ENCODE measurements at places on chromosomes 12 and 14.

- DNase-seq, result no peak
These were observed 164.2 kb downstream of the NDUFA12 start for GRCh38 chr12:94839347-94839746.

DNA sequence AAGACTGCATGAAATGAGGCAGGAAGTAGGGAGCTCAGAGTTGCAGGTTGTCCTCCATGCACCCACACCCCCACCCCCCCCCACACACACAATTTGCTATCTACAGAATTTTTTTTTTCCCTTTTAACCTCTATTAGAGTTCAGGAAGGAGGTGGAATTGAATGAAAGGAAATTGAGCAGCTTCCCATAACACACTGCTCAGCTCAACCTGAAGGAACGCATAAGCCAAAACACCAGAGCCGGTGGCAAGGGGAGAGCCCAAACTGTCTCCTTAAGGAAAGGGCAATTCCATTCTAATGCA, 74.1 kb downstream of the NUAK1 start:
- DNase-seq, result no peak

DNA sequence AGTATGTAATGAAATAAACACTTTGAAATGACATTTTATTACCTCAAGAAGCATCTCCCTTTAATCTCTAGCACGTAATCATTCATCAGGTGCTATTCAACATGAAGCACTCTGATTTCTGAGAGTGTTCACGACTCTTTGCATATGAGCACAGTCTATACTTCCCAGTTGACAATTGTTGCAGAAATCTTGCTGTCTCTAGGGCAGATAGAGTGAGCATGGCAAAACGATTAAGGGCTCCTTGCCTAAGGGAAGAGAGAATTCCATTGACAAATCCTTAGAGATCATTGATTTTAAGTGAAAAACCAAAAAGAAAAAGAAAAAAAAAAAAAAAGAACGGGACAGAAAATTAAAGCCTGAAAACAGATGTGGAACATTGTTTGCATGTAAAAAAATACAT, 107.6 kb downstream of the C12orf50 start:
- DNase-seq, result no peak

DNA sequence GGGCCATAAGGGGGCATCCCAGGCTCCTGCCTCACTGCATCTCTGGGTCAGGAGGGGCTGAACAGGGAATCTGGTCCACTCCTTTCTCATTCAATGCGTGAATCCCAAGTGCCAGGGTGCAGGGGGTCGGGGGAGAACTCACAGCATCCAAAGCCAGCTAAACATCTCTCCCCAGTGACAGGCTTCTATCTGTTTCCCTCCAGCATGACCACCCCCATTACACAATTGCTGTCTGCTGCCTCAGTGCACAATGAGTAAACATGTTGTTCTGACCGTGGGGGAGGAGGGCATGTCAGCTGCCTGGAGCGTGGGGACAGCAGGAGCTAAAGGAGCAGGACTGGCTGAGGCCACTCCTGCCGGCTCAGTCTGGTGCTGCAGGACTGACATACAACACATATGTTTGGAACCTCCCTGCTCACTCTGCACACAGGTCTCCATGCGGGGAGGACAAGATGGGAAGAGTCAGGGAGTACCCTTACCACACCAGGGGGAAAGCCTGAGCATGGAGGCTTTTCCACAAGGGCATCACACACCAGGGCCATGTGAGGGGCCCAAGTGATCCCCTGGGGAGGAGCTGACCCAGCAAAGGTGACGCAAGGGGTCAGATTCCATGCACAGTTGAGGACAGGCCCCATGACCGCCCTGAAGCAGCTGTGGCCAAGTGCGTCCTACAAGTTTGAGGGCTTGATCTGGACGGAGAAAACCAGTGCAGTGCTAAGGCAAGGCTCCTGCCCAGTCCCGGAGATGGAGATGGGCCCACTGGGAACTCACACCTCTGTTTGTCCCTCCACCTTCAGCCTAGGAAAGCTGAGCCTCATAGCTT, 1.4 kb downstream of the TNS2 start:
- DNase-seq, result no peak

DNA sequence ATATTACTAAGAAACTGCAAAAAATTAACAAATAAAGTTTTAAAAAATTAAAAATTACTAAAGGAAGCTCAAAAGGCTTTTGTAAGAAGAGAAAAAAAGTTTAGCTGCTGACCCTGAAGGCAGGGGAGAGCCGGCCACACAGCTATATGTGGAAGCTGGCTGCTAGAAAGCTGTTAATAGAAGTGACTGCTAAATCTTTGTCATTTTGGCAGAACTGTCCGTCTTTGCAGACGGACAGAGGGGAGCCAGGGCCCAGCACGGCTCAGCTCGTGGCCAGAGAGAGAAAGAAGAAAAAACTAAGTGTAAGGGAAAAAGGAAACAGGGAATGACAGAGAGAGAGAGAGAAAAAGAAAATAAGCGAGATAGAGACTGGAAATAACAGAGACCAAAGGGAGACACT, 27.9 kb downstream of the PRMT8 start:
- no peak for DNase-seq

- DNase-seq, result no peak
These were observed 15.9 kb downstream of the EIF5 start for GRCh38 chr14:103349982-103350381.

DNA sequence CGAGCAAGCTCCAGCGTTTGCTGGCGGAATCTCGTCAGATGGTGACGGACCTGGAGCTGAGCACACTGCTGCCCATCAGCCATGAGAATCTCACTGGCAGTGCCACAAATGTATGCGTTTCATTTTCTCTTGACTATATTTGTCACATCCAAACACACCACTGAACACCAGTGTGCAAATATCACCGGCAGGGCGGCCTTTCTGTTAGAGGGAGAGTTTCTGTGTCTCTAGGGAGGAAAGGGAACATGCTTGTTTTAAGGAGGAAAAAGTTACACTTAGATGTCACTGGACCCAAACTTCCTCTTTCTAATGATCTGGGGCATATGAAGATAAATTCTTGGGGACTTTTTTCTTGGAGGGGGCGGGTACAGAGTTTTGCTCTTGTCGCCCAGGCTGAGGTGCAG, 21.9 kb upstream of the HIP1R start:
- no peak for DNase-seq

GRCh38 chr12:94384030-94384429, 75.6 kb downstream of the CEP83 start:
- no peak for DNase-seq

DNA sequence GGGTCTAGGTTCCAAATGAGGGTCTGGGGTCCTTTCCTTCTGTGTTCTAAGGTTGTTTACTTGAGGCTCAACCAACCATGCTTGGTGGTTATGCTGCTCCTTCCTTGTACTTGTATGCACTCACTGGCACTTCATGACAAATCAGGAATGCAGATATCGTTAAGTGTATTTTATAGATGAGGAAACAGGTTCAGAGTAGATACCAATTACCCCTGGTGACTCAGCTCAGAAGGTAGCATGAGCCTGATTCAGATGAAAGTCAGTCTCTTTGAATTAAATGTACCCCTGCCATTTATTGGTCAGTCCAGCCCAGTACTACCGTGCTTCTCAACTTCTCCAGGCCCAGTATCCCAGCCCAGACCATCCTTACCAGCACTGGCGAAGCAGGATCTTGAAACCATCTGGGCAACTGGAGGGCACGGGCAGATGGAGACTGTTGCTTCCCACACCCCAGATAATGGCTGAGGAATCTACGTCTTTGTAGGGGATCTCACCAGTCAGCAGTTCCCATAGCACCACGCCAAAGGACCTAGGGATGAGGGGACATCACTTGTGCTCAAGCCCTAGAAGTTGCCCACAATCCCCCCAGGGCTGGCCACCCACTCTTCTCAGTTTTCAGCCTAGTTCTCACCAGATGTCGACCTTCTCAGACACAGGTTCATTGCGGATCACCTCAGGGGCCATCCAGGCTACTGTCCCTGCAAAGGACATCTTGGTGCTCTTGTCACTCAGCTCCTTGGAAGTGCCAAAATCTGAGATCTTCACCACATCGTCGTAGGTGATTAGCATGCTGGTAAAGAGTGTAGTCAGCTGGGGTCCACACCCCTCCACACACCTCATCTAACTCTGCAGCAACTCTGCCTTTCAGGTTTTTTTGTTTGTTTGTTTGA, 14.3 kb downstream of the MAP3K12 start:
- DNase-seq, result no peak

GRCh38 chr12:123873793-123874192, 98.8 kb downstream of the CCDC92 start:
- DNase-seq, result no peak

DNA sequence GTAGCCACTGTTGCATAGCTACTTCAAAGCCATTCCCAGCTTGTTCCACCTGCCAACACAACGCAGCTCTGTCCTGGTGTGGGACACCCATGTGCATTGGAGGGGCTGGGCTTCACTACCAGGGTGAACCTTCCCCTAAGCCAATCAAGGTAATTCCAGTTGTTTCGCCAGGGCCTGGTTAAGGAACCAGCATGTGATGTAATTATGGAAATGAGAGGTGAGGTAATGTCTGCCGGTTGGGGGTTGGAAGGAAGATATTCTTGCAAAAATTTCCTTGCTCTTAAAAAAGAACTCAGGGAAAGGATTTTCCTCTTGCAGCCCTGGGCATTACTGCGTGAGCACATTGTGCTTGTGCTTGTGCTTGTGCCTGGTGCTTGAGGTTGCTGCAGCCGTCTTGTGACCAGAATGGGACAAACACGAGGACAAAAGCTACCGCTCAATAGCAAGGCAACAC, 14.9 kb downstream of the TUBA1C start:
- peak; percentile 12 for DNase-seq

DNA sequence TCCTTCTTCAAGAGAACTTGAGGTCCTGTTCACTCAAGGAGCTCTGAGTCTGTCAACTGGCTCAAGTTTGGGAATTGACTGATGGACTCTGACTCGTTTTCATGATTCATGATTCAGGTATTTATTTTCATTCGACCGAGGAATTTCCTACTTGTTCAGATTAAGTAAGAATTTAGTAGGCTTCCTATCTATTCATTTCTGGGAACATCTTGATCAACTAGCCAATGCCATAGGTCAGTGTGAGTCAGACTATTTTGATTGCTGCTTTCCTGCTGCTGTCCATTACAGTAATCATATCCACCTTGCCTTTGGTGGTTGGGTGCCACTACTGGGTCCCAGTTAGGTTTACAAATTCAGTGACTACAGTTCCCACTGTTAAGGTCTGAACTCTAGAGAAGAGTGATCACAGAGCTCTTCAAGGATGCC, 6.1 kb downstream of the FAM186A start:
- no peak for DNase-seq

GRCh38 chr12:49342914-49343731, 3.6 kb upstream of the DNAJC22 start:
- no peak for DNase-seq

DNA sequence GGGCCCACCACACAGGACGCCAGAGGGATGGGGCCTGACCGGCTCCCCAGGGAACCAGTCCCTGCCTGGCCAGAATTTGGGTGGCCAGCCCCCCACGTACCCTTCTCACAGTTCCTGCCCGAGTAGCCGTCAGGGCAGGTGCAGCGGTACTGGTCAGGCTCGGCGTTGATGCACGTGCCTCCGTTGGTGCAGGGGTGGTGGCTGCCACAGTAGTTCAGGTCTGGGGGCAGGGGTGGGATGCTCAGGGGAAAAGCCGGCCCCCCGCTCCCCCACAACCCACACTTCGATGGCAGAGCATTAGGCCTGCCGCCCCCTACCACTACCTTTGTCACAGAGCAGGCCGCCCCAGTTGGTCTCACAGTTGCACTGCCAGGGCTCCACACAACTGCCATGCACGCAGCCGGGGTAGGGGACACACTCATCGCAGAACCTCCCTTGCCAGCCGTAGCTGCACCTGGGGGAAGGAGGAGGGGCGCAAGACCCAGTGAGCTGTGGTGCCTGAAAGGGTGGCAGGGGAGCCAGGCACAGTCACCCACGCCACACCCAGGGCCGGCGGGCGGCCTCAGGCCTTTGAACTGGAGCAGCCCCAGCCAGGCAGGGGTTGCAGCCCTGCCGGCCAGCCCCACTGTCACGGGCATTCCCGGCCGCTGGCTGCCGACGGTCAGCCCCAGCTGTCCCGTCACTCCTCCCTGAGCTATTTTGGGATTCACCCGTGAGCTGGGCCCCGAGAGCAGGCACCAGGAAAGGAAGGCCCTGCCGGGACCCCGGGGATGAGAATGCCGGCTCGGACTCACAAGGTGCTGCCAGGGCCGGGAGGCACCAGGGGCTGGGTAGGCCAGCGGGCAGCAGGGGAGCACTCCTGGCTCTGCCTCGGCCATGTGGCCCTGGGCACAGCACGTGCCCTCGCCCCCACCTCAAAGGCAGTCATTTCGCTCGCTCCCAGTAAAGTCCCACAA, 16.5 kb downstream of the JAG2 start:
- no peak for DNase-seq

DNA sequence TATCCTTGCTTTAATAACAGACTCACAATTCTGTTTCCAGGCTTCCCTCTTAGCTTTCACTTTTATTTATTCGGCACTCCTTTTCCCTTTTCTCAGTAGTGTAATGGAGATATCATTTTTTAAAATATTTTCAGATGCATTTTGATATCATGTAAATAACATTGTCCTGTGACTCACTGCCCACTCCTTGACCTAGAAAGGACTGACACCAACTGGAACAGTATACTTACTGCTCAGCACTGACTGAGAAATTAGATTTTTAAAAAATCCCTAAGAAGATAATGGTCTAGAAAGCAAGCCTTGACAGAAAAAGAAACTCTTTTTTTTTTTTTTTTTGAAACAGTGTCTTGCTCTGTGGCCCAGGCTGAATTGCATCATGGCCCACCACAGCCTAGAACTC, 118.0 kb upstream of the FSCB start:
- no peak for DNase-seq

DNA sequence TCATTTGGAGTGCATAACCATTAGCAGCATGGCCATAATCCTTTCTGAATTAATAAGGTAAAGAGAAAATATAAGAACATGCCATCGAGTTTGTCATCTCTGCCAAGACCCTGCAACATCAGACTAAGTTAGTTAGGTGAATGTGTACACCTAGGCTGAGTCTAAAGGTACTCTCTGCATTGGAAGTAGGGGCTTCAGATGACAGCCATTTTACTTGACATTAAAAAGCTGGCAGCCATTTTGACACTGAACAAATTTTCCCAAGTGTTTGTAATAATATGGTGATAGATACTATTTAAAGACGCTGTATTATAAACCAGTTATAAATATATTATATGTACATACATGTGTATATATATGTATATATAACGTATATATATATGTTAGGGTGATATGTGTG, 79.0 kb downstream of the SUDS3 start:
- DNase-seq, result no peak

GRCh38 chr12:88752183-88752582, 171.9 kb upstream of the KITLG start:
- DNase-seq, result peak; percentile 3

DNA sequence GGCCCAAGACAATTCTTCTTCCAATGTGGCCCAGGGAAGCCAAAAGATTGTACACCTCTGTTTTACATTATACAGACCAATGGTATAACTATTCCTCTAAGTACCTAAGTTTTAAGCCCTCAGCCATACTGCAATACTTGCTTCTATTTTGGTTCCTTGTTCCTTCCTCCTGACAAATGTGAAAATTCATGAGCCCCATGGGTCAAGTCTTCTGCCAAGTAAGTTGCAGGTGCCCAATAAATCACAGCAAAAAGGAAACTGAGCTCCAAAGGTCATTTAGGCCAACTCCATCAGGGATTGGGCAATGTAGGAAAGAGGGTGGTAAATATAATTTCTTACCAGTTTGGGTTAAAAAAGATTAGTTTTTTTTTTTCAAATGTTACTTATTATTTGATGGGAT, 57.7 kb upstream of the NPFF start:
- DNase-seq, result no peak

Measured in HuH-7.5 (cell line).